Calu3 (cell line): ENCODE measurements at places on chromosomes 11 and 22. TPM values are rescaled to one million over a fixed set of nuclear protein-coding genes. Genes with fewer than 3 reads are reported as not detected.

DNA sequence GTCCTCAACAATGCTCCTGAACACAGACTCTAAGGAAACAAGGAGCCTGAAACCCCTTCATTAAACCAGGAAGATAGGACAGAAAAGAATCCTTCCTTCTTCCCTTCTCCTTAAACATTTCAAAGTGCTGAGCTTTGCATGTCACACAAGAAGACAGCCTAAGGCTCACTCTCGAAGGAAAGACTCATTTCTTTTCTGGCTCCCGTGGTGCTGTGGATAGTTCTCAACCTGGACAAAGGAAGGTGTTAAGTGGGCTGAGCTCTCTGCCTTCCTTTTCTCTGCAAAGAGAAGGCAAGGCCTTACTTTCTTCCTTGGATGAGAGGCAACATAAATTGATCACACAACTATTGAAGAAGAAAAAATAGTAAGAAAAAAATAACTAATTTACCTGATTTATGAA is 452.4 kb upstream of the DDI1 start:
- no peak for DNase-seq
- H3K4me3 ChIP-seq: no peak overlapping the region
- no peaks in the 10 kb centered on the region for H3K4me1 ChIP-seq
- no peaks in the 10 kb centered on the region for H3K27me3 ChIP-seq
- H3K36me3 ChIP-seq: no peaks in the 10 kb centered on the region
- no peak overlapping the region for H3K27ac ChIP-seq

DNA sequence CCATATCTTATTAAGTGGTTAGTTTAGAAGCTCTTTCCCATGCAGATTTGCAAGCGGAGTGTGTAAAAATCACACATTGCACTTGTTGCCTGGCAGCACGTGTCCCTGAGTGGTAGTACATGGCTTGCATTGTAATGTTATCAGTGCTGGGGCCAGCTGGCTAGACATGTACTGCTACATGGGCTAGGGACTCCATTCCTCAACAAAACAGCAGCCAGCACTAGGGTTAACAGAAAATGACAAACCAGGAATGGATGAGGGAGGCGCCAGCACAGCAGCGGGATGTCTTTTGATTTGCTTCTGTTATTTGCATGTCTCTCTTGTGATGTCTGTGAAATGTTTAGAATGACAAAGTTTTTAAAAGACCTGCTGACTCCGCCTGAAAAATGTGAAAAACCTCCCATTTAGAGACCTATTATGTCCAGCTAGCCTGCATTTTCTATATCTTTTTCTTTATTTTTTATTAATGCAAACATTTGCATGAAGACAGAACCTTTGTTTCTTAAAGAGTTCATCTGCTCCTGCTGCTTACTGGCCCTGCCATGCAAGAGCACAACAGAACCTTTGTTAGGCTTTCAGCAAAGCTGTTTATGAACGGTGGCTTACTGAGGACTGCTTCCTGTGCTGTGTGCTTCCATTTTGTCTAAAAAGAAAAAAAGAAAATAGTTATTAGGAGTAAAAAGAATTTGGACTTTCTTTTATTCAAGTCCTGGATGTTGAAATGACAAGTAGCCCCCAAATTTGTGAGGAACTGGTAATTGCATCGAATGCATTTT is 40.7 kb downstream of the CSTPP1 start:
- no peak overlapping the region for H3K4me3 ChIP-seq
- H3K27ac ChIP-seq: no peak overlapping the region
- no peak for DNase-seq
- peaks cover 12% of the 10 kb centered on the region for H3K4me1 ChIP-seq
- H3K27me3 ChIP-seq: no peaks in the 10 kb centered on the region

C11orf52 gene
- total RNA-seq: 6.2 and 7.9 TPM in 2 replicates

C1QTNF4 gene
- not detected in 2 replicates for total RNA-seq
